GM10248 (cell line): ENCODE measurements at places on chromosomes 11 and 22.
A peak's percentile ranks its signal among the peaks of the same experiment; 100 is the strongest.

- DNase-seq = no peak
Observed at GRCh38 chr22:48138427-48138826, 1376.0 kb downstream of the TBC1D22A start.

- no peak for DNase-seq
Observed at GRCh38 chr11:70762810-70763209, 364.5 kb downstream of the CTTN start.

DNA sequence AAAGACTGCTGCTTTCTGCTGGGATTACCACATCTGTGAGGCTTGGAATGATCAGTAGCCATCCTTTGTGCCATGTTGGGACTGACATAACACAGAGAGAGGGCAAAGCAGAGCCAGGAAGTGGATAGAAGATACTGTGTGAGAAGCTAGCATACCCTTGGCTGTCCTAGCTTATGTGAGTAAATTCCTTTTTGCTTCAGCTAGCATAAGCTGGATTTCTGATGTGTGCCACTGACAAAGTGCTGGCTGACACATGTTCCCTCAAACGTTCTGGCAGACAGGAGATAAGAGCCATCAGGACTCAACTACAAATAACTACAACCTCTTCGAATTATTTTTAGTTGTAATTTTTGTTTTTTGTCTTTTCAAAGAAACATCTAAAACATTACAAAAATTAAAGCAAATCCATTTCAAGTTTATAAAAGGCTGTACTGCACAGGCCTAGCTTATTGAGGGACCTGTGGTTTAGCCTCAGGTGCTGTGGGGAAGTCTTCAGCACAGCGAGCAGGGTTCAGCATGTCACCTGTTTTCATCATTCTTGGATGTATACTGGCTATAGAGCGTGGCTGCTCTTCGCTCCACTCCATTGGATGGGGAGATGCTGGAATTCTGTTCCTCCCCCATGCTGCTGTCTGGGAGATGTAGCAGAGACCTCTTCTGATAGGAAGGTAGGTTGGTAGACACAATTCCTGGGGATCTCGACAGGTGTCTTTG is 120.9 kb downstream of the SWAP70 start:
- no peak for DNase-seq

GRCh38 chr22:24994070-24994763 is 41.7 kb downstream of the KIAA1671 start:
- DNase-seq = no peak

DNA sequence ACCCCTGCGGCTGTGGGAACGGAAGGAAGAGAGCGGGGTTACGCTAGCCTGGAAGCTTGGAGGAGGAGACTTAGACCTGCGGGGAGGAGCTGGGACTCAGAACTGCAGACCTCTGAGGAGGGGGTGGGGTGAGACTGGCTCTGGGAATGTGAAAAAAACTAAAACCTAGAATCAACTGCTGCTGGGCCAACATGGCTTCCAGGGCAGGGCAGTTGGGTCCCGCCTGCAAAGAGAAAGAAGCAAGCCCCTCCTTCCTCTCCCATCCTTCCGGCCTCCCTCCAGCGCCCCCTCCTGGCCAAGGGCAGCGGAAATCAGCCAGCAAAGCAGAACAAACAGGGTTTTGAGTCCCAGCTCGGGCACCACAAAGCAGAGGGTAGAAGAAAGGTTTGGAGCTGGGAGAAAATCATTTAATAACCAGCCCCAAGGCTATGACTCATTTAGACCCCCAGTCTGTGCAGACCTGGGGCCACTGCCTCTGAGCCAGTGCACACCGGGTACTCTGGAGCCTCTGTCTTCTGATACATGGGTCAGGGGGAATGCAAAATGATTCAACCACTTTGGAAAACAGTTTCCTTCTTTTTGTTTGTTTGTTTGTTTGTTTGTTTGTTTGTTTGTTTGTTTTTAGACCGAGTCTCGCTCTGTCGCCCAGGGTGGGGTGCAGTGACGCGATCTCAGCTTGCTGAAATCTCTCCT is 7.3 kb upstream of the NCF4 start:
- peak; percentile 78 for DNase-seq

DNA sequence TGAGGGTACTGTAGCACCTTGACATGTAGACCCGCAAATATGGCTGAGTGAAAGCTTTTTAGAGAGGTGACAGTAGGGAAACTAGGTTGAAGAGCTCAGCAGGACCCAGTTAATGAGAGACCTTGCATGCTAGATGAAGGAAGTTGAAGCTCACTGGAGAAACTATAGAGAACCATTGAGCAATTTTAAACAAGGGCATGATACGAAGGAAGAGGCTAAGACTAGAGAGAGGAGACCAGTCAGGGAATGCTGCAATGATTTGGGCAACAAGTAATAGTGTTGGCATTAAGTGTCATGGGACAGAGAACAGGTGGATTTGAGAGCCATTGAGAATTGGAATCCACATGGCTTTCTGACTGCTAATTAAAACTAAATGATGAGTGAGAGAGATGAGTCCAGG is 4.1 kb downstream of the OLFML1 start:
- DNase-seq = no peak

DNA sequence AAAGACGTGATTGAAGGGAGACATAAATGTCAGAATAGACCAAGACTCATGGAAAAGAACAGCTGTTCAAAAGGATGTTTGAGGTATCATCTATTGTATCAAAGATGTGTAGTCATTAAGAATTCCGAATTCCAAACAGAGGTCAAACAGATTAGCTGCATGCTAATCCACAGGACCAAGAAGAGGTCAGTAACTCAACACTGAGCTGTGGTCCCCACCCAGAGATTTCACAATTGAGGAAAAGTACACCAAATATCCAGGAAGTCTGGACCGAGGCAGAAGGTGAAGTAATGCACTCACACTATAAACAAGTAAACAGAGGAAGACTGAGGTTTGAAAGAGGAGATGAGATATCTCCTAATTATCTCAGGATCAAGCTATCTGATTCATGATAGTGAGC is 29.6 kb upstream of the OR5P2 start:
- no peak for DNase-seq

- DNase-seq = no peak
Observed at GRCh38 chr11:92104349-92104748, 120.3 kb upstream of the FAT3 start.

GRCh38 chr22:30276039-30276438 is 9.4 kb upstream of the OSM start:
- no peak for DNase-seq

- no peak for DNase-seq
Observed at GRCh38 chr11:134536219-134536618, 124.2 kb upstream of the B3GAT1 start.

DNA sequence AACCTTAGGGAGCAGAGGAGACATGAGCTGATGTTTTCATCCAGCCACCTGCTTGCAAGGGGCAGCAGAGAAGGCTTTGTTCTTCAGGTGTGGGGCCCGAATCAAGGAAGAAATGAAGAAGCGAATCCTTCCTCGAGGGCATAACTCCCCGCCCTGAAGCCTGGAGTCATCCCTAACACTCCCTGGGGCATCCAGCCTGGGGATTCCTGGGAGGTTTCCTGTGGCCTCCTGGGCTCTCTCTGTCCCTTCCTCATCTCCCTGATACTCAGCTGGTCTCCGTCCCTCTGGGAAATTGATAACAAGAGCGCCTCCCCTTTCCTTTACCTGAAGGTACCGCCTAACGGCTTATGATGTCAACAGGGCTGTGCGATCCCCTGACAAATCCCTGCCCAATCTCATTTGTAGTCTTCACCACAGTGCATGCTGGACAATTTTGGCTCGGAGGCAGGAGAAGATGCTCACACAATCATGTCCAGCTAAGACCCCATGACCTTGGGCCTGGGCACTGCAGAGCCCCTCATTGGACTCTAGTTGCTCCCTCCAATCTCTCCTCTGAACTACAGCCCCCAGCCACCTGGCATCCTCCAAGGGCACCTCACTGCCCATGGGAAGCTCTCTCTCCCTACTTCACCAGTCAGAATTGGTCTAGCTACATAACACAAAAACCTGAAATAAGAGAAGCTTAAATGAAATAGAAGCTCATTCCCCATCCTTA is 80.6 kb upstream of the RTL6 start:
- DNase-seq = no peak

DNA sequence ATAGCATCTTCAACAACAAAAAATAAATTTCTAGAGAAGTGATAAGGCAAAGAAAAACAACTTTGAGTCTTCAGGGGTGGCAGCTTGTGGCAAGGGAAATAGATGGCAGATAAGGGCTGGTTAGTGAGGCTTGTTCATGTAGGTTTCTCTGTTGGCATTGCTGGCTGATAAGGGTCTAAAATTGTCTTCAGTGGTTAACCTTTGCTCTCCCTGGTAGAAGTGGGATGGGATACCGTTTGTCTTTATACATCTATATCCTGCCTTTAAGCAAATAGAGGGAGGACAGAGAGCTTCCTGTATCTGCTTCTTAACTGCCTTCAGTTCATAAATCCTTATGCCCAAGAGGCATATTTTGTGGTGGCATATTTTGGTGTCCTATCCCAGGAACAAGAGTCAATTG is 57.1 kb downstream of the TRAF6 start:
- DNase-seq = no peak

DNA sequence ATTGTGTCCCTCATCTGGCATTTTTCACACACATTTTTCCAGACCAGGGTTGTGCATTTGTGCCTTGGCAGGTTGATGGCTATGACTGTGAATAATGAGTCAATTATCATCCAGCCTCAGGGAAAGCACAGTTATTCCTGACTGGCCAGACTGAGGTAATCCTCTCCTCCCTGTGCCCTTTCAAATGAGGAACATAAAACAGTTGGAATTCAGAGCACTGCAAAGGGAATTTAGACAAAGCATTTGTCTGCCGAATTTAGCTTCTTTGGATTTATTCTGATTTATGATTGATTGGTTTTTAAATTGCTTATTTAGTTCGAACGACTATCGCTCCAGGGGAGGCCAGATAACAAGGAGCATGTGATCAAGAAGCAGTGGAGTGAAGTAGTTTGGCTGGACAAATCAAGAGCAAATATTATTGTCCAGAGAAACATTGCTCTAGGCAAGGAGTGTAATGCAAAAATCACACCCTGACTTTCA is 30.8 kb upstream of the RAG2 start:
- DNase-seq = no peak

DNA sequence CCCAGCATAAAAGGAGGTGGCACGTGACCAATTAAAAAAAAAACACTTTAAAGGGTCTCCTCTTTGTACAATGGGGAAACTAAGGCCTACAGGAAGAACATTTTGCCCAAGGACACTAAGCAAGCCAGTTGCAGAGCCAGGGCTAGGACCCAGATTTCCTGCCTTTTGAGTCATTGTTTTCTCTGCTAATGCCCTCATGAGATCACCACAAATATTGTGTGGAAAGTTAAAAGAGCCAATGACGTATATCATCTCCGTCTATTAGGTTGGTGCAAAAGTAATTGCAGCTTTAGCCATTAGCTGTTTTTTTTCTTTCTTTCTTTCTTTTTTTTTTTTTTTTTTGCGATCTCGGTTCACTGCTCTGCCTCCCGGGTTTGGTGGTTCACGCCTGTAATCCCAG is 24.1 kb upstream of the LRRC32 start:
- DNase-seq = no peak

DNA sequence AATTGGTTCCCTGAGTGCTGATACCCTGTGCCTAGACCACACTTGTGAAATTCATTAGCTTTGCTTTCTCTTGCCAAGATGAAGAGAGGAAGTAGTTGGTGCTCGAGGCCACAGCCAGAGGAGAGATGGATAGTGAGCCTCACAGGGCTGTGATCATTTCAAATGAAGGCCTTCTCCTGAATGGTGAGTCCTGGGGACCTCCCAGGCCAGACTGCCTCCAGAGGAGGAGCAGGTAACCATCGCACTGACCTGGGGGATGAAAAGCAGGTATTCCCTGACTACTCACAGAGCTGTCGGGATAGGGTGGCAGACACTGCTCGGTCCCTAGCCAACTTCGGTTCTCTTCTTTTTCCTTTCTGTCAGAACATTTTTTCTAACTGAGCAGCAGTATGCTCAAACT is 4.8 kb upstream of the FXYD6 start:
- no peak for DNase-seq

DNA sequence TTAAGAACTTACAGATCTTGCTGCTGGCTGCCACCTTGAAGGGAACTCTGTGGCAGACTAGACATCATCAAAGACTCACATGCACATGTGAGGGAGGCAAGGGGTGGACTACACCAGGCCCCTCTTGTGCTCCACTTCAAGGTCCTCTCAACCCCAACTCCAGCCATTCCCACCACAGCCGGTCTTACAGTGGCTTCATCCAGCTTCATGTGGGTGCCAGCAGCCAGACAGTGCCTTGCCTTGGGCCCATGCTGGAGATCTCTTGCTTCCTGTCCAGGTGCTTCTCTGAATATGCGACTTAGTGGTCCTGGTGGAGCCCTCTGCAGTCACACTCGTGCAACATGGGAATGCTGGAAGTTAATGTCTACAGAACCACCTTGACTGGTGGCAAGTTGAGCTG is 44.6 kb upstream of the WNT7B start:
- no peak for DNase-seq

- no peak for DNase-seq
Observed at GRCh38 chr11:120674542-120674941, 163.0 kb downstream of the GRIK4 start.

- DNase-seq = no peak
Observed at GRCh38 chr11:47786373-47786772, 19.2 kb upstream of the FNBP4 start.

DNA sequence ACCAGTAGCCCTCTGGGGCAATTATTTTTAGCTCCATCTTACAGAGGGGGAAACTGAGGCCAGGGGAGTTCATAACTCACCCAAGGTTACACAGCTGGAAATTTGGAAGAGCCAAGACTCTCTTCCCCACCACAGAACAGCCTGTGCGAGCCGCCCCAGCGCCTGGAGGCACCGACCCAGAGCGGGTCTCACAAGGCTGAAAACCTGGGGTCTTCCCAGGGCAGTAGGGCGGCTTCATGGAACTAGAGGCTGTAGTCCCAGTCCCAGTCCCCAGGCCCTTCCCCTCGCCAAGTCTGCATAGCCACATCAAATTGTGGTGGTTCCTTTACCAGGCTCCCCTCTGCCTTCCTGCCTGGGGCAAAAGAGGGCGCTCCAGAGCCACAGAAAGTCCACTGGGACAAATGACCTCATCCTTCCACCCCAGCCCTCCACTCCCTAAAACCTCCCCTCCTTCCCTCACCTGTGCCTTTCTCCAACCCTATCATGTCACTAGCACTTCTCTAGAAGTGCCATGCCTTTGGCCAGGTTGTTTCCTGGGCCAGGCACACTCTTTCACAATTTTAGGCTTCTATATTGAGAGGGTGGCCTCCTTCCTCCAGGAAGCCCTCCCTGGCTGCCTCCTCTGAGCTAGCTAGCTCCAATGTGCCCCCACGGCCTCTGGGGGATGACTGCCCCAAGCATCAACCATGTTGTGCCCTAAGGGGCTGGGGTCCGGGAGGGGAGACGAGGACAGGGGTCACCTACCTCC is 15.2 kb upstream of the CDC42EP1 start:
- DNase-seq = peak; percentile 76

GRCh38 chr22:42473484-42474193 is 41.4 kb upstream of the NFAM1 start:
- DNase-seq = peak; percentile 44

DNA sequence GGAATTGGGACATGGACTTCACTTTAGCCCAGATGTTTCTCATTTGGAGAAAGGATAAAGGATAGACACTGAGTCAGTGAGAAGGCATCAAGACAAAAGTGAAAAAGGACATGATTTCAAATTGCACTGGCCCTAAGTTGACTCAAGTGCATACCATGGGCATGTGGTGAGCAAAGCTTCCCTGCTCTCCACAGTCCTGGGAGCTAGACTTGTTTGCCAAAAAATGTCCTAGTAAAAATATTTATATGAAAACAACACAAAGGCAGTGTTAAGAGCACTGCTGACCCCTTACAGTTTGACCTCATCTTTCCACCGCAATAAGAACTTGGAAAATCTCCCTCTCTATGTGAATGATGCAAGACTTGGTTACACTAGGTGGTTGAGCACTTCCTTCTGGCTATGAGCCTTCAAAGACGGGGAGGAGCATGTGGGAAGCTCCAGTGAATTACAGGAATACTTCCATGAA is 46.5 kb upstream of the FIBIN start:
- DNase-seq = no peak
